ENCODE measurements at places on chromosomes 5 and 9.

DNA sequence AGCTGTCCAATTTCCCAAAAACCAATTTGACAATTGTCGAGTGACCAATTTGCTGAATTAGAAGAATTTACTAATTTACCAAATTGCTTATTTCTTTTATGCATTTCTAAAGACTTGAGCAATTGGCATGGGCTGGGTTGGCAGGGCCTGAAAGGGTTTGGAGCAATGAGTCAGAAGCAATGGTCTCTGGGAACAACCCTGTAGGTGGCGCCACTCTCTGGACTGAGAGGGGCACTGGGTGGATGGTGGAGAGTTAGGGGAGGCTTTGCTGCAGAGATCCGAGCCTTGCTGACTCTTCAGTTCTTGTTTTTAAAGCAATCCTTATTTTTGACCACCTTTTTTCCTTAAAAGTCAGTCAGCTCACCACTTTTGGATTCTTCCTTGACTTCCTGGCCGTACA, 71.5 kb upstream of the RPS23 start:
- no peak for DNase-seq

DNA sequence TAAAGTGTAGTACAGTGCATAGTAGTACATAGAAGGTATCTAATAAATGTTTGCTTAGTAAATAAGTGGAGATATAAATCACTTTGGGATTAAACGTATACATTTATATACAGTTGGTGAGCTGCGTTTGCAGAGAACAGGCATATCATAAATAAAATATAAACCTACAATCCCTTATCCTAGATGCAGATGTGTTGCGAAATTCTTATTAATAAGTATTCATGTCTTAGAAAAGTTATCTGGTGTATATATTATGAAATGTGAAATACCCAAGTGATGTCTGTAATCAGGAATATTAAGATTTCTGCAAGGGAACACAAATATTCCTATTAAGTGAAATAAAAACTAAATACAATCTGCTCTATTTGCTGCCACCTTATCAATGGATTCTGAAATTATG, 8.8 kb downstream of the CCNH start:
- DNase-seq = no peak

DNA sequence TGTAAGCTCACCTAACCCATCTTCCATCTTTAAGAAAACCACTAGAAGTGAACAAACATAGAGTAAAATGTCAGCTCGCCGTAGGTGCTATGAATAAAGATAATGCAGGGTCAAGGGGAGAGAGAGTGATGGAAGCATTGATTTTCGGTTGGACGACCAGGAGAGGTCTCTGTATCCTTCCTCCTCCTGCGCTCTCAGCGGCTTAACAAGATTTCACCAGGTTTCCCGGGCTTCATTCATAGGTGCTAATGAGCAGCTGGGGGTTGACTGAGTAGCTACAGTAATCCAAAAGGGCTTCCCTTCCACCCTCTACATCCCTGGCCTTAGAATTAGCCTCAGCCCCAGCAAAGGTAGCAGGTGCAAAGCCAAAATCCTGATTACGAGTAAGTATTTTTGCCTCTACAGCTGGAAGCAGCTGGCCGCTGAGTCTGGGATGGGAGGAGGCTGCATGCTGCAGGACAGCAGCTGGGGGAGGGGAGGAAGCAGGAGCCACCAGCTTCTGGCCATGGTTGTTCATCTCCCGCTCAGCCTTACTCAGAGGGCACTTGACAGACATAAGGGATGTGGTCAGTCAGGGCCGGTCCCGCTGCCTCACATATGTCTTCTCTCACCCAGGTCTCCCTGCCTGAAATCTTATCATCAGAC, 112.0 kb upstream of the IL12B start:
- no peak for DNase-seq

- DNase-seq = peak; percentile 52
Measured at GRCh38 chr5:74296685-74297408, 343.7 kb downstream of the ENC1 start.

DNA sequence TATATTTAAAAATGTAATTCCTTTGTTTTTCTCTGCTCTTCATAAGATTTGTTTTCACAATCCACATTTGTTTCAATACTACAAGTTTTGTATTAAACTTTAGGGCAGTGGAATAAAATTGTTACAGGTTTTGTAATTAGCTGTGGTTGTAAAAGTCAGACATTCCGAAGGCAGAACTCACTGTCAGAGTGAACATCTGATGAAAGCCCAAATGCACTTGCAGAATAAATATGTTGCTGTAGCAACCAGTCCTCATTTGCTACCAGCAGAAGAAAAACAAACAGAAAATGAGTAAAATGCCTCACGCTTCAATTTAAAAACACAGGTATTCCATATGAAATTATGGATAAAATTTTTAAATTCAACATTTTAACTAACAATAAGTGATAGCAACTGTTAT, 740.1 kb upstream of the FAM174A start:
- no peak for DNase-seq

DNA sequence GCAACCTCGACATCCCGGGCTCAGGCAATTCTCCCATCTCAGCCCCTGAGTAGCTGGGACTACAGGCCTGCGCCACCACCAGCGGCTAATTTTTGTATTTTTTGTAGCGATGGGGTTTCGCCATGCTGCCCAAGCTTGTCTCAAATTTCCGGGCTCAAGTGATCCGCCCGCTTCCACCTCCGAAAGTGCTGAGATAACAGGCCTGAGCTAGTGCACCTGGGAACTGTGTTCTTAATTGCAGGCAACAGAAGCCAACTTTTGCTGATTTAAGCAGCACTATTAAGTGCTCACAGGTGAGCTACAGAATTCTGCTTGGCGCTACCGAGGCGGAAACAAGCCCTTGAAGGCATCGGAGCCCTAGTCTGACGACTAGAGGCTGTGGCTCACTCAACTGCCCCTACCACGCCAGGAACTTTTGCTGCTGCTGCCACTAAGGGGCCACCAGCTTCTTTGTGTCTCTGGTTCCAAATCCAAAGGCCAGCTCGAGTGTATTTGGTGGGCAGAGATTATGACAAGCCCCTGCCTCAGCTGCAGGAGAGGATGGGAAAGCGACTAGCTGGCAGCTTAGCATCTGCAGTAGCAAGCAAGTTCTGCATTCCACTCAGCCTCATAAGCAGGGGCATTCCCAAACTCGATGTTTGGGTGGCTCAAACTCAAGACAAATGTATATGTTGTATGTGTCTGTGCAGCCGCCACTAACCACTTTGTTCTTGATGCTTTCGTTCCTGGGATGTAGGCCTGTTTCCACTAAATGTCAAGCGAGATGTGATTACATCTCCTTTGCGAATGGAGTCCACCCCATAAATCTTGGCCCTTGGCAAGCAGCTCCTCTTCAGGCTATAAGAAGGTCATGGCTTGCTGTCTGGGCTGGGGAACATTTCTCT, 10.6 kb upstream of the HMCN2 start:
- no peak for DNase-seq

DNA sequence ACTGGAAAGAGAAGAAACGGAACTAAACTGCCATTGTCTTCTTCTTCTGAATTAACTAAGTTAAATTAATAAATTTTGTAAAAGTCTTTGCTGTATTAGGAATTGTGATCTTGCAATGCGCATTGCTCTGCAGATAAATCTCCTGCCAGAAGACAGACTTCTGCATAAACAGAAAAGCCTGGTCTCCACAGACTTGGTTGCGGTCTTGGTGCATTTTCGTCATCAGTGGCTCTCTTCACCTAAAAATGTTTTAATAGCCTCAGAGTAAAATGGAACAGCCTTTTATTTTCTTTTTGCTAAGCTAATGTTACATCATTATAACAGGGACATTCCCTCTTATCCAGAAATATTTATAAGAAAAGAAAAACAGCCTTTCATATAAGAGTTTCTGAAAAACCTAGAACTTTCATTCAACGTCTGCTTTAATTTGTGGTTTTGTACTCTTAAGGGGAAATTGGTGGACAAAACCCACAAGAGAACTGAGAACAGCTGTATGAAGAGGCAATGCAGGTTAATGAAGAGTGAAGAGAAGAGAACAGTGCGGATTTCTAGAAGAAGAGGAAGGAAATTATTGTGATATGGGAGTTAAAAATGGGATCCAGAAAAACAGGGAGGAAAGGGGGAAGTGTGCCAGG, 10.1 kb downstream of the IFNA5 start:
- DNase-seq = no peak

DNA sequence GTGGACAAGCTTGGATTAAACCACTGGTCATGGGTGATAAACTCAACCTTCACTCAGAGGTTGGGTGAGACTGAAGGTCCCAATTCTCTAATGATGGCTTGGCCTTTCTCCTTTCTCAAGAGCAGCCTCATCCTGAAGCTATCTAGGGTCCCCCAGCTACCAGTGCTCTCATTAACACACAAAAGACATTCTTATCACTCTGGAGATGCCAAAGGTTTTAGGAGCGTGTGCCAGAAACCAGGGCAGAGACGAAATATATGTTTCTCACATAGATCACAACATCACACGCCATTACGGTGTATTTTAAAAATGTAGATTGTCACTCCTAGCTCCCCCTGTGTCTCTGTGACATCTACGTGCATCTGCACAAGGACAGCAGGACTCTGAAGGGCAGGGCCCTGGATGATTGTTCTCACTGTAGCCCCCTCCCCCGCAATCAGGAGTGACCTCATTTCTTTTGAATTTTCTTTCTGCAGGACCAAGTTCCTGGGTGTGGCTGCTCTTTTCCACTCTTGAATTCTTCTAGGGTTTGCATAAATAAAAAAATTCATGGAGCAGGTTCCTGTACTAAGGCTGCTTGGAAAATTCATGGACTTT, 311.3 kb downstream of the GADD45G start:
- DNase-seq = no peak

DNA sequence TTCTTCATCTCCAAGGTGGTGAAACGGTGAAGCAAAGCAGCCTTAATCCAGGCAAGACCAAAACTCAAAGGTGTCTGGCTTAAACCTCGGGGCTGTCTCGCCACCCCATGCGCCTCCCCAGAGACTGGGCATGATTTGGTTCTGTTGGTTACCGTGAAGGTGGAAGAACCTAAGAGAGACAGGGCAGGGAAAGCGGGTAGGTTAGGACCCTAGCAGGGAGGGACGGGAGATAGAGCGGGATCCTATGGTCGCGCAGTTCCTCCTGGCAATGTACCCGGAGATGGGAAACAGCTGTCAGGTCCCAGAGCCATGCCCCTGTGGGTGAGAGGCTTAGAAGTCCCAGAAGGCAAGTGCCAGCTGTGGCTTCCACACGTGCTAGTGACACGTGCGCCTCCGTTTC, 418.3 kb upstream of the IRX1 start:
- no peak for DNase-seq

DNA sequence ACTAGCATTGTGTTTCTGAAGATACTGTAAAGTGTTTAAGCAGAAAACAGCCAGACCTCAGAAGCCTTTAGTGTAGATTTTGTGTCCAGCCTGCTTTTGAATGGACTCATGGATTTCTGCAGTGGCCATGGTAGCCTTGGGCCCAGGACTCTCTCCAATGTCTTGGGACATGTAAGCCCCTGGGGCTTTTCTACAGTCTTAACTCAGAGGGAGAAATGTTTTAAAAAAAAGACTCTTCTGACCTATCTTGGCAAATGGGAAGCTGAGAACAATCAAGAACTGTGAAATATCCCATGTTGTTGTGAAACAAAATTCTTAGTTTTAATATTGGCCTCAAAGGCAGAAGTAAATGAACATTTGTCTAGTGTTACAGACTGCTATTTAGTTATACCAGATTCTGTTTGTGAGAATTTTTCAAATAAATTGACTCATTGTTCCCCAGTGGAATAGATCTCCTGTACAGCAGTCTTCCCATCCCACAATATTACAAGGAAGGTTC, 112.5 kb upstream of the DMAC1 start:
- DNase-seq = no peak

- DNase-seq = no peak
Measured at GRCh38 chr5:175124251-175124813, 319.6 kb downstream of the DRD1 start.

GRCh38 chr9:118961857-118962256, 407.4 kb downstream of the BRINP1 start:
- no peak for DNase-seq

DNA sequence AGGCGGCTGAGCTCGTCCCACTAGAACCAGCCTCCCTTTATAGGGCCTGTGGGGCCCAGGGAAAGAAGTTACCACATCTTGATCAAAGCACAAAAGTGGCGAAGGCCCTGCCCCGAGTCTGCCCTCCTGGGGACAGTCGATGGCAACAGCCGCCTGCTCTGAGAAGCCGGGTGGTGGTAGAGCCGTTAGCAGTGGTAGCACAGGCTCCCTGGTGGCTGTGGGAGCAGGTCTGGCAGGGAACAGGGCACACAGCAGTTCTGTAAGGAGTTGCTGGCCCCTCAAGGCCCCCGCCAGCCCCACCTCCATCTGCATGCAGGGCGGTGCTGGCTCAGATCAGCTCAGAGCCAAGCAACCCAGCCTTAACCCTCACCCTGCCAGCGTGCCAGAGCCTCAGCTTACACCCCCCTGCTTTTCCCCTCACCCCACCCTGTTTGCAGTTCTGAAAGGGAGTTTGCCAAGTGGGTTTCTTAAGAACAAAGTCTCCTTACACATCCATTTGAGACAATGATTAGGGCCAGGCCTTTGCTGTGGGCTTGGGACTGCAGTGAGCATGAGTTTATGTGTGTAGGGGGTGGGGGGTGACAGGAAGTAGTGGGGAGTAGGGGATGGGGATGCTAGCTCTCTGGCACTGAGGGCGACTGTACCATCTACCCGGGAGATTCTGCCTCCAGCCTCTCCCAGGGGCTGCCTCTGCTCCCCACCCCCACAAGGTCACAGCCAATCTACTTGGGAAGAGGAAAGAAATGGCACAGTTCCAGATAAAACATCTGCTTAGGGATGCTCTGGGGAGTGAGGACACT, 11.8 kb downstream of the ACSL6 start:
- no peak for DNase-seq

DNA sequence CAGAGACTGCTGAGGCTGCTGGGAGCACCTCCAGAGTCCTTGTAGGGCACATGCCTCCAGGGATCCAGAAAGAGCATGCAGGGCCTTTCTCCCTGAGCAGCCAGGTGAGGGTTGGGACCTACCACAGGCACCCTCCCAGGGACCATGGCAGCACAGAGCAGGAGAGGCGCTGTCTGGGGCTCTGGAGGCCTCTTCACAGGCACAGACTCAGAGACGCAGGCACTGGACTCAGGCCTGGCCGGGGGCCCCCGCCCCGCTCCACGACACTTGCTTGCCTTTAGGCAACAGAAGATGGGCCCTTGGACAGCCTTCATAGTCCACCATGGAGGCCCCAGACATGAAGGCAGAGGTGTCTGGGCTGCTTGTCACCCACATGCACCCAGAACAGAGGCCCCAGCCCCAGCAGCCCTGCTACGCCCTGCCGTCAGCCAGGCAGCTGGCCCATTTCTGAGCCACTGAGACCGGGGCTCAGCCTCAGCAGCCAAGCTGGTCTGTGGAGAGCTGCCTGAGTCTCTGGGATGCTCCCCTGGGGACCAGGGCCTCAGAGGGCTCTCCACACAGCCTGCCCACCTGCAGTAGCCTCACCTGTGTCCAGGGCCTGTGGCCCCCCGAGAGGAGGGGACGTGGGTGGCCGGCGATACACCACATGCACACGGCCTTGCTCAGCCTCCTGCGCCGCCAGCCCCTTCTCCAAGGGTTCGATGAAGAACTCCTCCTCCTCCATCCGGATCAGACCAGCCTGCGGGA, 72.8 kb downstream of the ADAMTS2 start:
- no peak for DNase-seq

- DNase-seq = peak; percentile 52
Measured at GRCh38 chr9:93132287-93132927, 1.6 kb downstream of the NINJ1 start.

All from NCI-H2029 (cell line).